Mesenchymal stem cell (in vitro differentiated cells and primary cell): ENCODE measurements at places on chromosomes 7 and 10.
A peak's percentile ranks its signal among the peaks of the same experiment; 100 is the strongest.

DNA sequence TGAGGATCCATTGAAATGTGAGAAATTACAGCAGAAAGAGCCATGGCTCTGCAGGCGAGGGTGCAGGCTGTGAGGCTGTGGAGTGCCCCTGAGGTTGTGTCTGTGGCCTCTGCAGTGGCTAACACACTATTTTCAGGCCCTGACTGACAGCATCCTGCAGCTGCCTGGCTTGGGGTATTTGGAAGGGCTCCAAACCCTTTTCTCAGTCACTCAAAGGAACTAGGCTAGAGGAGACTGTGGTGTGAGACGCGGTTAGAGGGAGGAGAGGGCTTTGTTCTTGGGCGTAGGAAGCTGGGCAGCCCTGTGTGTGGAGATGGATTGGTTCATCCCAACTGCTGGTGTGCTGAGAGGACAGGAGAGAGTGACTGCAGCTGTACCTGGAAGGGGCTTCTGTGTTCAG is 134.9 kb downstream of the RAMP3 start:
- no peak for DNase-seq

- DNase-seq: no peak
Observed at GRCh38 chr7:88396948-88397322, 90.2 kb upstream of the STEAP4 start.

DNA sequence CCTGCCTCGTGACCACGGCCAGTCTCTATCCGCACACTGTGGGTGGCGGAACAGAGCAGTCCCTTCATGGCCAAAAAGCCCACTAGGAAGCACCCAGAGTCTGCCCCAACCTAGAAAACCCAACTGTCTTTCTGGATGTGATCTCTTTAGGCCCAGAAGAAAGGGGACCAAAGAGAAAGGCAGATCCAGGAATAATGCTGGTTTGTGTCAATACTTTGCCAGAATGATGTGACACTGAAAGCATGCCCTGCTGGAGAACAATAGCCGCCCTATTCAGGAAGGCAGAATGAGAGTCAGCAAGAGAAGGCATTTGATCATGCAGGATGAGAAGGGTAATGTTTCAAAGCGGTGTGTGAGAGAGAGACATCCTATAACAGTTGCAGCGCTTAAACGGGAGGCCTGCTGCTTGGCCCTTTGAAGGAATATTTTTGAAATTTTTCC is 274.7 kb downstream of the USP6NL start:
- no peak for DNase-seq

- DNase-seq: no peak
Observed at GRCh38 chr10:58791137-58791536, 278.5 kb downstream of the BICC1 start.

DNA sequence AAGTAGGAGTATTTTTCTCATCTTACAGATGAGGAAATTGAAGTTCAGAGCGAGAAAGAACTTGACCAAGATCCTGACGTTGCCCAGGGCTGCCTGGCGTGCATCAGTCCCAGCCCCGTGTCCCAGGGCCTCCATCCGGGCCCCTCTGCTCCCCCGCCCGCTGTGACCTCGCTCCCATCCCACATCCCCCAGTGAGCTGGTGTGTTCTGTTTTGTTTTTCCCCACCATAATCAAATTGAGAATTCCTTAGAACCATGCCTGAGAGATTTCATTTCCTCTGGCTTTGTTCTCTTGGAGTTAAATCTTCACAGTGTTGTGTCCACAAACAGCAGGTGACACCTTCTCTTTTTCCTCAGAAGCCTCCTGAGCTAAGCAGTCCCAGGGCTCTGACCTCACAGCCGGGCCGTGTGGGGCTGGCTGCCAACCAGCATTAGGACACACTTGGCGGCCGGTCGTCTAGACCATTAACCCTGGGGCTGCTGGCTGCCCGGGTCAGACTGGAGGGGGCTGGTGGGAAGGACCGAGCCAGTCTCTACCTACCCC is 44.3 kb downstream of the PFKP start:
- no peak for DNase-seq

- peak; percentile 94 for DNase-seq
Observed at GRCh38 chr7:117019786-117020590, 66.7 kb downstream of the ST7 start.

- peak; percentile 65 for DNase-seq
Observed at GRCh38 chr10:102660888-102661657, 16.8 kb downstream of the TRIM8 start.

- DNase-seq: no peak
Observed at GRCh38 chr7:30644286-30644955, 37.8 kb downstream of the CRHR2 start.

DNA sequence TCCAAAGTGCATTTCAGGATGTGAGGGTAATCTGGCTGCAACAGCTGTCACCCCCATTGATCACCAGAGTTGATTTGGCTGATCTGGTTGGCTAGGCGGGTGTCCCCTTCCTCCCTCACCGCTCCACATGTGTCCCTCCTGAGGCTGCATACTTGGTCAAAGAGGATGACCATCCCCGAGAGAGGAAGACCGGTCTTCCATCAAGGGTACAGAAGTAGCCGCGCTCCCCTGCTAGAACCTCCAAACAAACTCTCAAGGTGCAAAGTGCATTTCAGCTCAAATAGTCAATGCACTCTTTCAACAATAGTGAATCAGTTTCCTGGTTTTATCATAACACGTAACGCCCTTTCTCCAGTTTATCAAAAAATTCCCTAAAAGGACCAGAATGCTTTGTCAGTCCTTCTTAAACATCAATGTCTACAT is 44.6 kb downstream of the CARD11 start:
- no peak for DNase-seq

DNA sequence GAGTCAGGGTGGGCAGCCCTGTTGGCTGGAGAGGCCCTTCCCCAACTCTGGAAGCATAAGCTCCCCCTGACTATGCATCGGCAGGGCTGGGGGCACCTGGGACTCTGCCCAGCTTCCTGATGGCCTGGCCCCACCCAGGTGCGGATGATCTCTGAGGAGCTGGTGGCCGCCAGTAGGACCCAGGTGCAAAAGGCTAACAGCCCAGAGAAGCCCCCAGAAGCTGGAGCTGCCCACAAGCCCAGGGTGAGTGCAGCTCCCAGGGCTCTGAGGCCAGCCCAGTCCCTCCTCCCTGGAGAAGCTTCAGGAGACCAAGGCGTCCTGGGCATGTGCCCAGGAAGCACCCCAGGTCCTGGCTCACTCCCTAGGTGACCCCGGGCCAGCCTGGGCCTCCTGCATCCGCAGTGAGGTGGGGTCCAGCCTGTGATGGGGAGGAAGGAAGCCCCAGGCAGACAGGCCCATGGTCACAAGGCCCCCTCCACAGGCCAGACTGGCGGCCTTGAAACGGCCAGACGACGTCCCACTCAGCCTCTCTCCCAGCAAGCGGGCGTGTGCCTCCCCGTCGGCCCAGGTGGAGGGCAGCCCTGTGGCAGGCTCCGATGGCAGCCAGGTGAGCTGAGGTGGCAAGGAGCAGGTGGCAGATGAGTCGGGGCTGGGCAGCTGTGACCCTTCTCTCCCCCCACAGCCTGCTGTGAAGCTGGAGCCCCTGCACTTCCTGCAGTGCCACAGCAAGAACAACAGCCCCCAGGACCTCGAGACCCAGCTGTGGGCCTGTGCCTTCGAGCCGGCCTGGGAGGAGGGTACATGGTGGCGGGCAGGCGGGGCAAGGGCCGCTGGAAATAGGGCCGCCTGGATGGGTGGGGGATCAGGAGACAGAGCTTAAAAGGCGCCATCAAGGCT is 3.0 kb downstream of the LRWD1 start:
- no peak for DNase-seq

DNA sequence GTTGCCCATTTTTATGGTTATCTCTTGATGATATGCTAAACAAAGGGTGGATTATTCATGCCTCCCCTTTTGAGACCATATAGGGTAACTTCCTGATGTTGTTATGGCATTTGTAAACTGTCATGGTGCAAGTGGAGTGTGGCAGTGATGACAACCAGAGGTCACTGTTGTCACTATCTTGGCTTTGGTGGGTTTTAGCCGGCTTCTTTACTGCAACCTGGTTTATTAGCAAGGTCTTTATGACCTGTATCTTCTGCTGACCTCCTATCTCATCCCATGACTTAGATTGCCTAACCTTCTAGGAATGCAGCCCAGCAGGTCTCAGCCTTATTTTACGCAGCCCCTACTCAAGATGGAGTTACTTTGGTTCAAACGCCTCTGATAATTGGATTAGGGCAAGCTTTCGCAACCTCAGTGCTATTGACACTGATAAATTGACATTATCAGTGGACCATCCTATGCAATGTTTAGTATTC is 36.9 kb downstream of the BAG3 start:
- no peak for DNase-seq

- DNase-seq: no peak
Observed at GRCh38 chr7:134809616-134810015, 30.2 kb downstream of the CALD1 start.

DNA sequence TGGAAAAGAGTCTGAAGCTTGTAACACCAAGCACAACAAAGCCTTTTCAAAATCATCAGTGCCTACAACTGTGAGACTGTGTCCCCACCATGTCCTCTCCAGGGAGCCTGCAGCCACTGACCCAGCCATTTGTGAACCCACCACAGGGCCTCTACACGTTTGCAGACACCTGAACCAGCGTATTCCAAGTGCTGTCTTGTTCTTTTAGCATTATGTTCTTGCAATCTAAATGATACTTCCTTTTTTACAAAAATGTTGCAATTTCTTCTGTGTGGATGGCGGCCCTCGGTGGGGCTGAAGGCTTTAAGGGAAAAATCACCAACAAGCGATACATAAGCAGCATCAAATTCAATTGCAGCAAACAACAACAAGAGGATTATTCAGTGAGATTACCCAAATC is 403.2 kb upstream of the MGMT start:
- DNase-seq: no peak
